ENCODE measurements at places on chromosomes 7 and 10. TPM values are rescaled to one million over a fixed set of nuclear protein-coding genes. Genes with fewer than 3 reads are reported as not detected.

- peaks cover 8% of the 10 kb centered on the region for H3K4me1 ChIP-seq
- no peak overlapping the region for H3K27ac ChIP-seq
- peaks cover 46% of the 10 kb centered on the region for H3K27me3 ChIP-seq
- no peak for DNase-seq
- H3K4me3 ChIP-seq, result no peak overlapping the region
These were observed 34.2 kb downstream of the CAMK2B start for GRCh38 chr7:44291066-44291732.

TMEM176A gene
- polyA plus RNA-seq, result not detected

DNA sequence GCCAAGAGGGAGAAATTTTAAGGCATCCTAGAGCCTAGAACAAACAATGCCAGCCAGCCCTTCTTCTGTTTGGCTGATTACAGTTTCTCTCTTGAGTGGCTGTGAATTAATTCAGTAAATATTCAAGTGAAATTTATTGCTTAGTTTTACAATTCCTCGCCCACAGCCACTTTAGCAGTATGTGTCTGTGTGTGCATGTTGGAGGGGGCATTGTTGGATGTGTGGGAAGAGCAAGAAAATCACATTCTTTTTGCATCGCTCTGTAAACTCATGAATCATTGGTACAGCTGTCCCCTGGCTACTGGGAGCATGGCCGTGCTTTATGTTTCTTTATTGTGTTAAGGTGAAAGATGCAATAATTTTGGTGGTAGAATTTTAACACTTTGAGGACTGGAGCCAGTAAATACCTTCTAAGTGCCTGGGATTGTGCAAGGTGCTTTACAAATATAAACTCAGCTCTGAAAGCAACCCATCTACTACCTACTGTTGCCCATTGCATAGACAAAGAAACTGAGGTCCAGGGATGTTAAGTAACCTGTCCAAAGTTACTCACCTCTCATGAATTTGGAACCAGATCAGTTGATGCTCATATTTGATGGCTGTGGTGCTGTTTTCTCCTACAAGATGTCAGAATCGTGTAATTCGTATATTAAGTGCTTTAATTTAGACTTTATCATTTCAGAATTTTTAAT is 89.9 kb upstream of the BTBD16 start:
- H3K4me1 ChIP-seq, result no peaks in the 10 kb centered on the region
- no peak overlapping the region for H3K27ac ChIP-seq

GFRA1 gene
- not detected for polyA plus RNA-seq

- DNase-seq, result no peak
- H3K27ac ChIP-seq, result no peak overlapping the region
- no peaks in the 10 kb centered on the region for H3K36me3 ChIP-seq
These were observed 31.8 kb upstream of the FAM133B start for GRCh38 chr7:92622030-92622429.

DNA sequence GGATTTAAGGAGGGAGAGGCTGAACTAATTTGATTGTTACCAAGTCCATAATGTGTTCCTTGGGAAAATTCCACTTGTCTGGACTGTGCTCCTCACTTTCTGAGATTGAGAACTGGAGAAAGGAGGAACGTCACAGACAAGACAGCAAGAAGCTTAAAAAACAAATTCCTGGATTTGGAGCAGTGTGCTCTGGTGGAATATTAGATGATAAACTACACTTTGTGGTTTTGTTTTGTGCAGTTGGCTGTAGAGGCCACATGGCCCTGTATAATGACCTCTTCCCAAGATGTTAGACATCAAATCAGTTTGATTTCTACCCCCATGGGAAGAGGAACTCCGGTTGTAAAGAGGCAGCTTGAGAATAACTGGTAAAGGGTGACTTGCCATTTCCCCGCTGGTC is 421.3 kb upstream of the GALNT17 start:
- peaks cover 5% of the 10 kb centered on the region for H3K4me1 ChIP-seq
- no peak overlapping the region for H3K27ac ChIP-seq
- peaks cover 6% of the 10 kb centered on the region for H3K36me3 ChIP-seq
- H3K27me3 ChIP-seq, result no peaks in the 10 kb centered on the region
- H3K4me3 ChIP-seq, result no peak overlapping the region

DNA sequence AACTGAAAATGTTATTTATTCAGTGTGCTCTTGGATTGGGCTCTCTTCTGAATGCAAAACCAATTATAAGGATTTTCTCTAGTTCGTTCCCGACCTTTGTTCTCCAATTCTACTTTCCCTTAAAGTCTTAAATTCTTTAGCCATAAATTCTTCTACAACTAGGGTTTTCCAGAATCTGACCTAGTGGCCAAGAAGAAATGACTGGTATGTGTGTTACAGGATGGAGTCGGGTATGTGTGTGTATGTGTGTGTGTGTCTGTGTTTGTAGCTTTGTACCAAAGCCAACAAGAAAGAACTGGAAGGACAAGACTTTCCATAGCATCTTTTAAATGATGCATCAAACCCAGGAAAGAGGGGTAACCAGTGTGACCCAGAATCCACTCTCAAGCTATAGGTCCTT is 25.8 kb upstream of the LEP start:
- no peaks in the 10 kb centered on the region for H3K36me3 ChIP-seq
- H3K27ac ChIP-seq, result no peak overlapping the region
- H3K27me3 ChIP-seq, result peaks cover 17% of the 10 kb centered on the region
- DNase-seq, result no peak
- H3K4me1 ChIP-seq, result no peaks in the 10 kb centered on the region

All from naive B cell (primary cell).